GM19239 (cell line): ENCODE measurements at places on chromosomes 1 and 21.

DNA sequence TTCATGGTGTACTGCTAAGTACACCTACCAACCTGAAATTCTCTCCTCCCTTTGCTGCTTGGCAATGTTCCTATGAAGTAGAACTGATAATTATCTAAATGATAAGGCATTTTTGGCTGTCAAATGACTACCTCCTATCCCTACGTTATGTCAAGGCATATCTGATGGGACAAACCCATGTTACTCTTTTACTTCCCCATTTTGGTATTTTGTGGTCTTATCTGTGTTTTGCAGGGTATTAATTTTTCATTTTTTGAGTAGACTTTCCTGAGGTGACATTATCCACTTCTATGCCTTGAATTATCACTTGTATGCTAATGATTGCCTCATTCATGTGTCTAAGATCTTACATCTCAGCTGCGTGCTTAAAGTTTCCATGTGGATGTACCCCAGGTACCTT lies 499.6 kb upstream of the B3GALT2 start:
- no peak for DNase-seq

DNA sequence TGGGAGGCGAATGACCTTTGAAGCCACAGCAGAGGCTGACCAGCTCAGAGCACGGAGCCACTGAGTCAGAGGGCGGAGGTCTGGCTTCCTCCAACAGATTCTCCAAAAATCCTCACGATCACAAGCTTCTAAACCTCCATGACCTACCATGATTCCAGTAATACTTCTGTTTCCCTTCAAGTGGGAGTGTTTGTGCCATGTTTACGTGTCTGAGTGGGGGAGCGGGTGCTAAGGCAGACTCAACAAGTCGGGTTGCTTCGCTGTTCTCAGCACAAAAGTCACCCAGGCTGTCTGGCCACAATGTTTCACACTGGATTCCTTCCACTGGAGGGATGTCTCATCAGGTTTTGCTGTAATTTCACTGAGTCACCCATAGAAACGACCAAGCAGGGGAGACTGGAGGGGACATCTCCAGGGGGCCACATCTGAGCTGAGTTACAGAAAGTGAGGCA lies 86.2 kb downstream of the SLC66A1 start:
- DNase-seq: no peak

- DNase-seq: no peak
Observed at GRCh38 chr1:206503591-206504362, 3.6 kb upstream of the RASSF5 start.

DNA sequence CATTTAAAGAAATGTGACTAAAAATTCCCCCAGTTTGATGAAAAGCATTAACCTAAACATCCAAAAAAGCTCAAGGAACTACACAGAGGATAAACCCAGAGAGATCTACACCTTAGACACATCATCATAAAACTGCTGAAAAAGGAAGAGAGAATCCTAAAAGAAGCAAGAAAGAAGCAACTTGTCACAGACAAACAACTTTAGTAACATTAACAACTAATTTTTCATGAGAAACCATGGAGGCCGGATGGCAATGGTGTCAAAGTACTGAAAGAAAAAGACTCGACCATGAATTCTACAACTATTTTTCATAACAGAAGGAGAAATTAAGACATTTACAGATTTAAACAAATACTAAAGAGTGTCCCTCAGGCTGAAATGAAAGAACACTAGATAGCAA lies 17.7 kb downstream of the ZNF644 start:
- DNase-seq: no peak

- no peak for DNase-seq
Observed at GRCh38 chr1:214540324-214540723, 11.1 kb downstream of the PTPN14 start.

- DNase-seq: no peak
Observed at GRCh38 chr1:87108814-87109411, 194.5 kb downstream of the HS2ST1 start.

- DNase-seq: no peak
Observed at GRCh38 chr1:160952129-160952510, 2.5 kb downstream of the ITLN2 start.
